Mesothelial cell of epicardium (in vitro differentiated cells): ENCODE measurements at places on chromosomes 5 and 9.
A peak's percentile ranks its signal among the peaks of the same experiment; 100 is the strongest.

DNA sequence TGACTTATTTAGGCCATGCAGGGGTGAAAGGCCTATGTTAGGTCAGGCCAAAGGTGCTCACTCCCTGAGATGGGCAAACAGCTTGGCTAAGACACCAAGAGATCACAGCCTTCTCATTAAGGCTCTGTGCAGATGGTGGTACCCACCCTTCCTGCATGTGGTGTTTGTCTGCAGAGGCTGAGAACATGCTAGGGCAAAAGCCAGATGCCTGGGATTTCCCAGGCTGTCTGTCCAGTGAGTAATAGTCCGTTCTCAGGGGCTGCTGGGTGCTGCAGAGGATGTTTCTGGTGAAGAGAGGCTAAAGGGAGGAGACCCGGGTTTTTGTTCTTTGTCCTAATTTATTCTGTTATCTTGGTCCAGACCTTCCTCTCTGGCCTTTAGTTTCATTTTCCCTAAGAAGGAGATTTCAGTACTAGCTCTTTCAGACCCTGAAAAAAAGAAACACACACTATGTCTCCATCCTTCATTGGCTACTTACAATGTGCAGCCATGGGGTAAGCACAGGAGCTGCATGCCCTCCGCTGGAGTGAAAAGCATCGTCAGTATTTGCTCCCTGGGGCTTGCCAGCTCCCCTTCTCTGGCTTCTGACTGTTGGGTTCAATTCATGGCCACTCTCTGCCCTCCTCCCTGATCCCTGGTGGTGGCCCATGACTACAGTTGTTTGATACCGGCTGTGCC lies 23.4 kb upstream of the GLRA1 start:
- DNase-seq, result no peak

- DNase-seq, result no peak
These were observed 79.6 kb upstream of the CDKN2B start for GRCh38 chr9:22088717-22089061.

DNA sequence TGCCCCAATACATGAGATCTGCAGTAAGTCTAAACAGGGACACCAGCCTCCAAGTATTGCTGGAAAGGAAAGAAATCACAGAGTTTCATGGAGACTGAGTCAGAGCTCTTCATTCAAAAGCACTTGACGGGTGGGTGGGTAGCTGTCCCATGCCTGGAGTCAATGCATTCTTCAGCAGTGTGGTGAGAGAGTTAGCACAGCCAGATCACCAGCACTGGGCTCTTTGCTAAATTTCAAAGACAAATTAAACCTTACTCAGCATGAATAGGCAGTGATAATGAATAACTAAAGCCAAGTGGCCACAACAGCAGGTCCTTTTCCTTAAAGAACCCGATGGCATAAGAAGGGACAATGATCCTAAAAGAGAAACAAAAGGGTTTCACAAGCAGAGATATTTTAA lies 192.4 kb downstream of the ACTL7B start:
- no peak for DNase-seq

GRCh38 chr9:97938081-97938644 lies at the start of gene HEMGN:
Gene HEMGN (minus strand): TSS chr9:97938172. CDS start chr9:97938136, 36 bp downstream.
- DNase-seq, result no peak

DNA sequence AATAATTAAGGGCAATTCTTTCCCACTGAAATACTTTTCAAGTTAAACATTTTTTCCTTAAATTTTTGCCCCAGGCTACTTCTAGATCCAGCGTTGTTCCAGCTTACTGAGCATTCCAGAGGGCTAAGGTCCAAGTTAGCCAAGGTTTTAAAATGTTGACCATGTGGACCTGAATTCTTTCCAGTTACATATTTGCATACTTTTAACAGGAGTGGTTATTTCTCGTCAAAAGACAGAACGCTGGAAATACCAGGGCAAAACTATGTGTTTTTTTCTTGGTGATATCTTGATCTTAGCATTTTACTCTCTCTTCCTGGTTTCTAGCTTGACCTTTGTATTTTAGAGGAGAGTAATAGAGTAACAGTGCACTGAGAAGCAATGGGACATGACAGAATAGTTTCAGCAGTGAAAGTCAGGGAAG lies 32.8 kb downstream of the TMC1 start:
- DNase-seq, result no peak

DNA sequence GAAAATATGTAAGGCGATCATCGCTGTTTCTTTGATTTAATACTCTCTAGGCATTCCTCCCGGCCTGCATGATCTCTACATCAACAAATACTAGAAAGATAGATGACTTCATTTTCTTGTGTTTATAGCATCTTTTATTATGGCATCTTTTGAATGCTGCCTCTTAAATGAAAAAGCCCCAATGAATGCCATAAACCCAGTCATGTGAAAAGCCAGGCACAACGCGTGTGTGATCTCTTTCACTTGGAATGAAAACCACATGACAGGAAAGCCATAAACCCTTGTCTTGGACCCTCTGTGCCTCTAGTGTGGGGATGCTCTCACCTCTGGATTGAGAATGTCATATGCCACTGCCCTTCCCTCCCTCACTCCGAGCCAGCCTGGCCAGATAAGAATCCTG lies 476.2 kb downstream of the SEMA5A start:
- no peak for DNase-seq

- no peak for DNase-seq
These were observed 24.3 kb downstream of the CD14 start for GRCh38 chr5:140608722-140609121.

DNA sequence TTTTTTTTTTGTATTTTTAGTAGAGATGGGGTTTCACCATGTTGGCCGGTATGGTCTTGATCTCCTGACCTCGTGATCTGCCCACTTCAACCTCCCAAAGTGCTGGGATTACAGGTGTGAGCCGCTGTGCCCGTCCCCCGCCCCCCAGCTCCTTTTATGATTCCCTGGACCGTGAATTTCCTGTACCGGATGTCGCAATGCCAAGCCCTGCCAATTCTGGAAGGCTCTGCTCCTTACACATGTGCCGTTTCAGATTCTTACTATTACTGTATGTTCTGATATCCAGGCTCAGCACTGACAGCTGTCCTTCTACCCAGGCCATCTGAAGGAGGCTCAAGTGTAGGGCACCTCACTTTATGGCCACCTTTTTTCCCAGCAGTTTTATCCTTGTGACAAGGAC lies 100.1 kb downstream of the PLCXD3 start:
- DNase-seq, result no peak

GRCh38 chr9:111037356-111037707 lies 938 bp downstream of the LPAR1 start:
- no peak for DNase-seq

- DNase-seq, result no peak
These were observed 41.2 kb downstream of the MOCS2 start for GRCh38 chr5:53068291-53068836.

DNA sequence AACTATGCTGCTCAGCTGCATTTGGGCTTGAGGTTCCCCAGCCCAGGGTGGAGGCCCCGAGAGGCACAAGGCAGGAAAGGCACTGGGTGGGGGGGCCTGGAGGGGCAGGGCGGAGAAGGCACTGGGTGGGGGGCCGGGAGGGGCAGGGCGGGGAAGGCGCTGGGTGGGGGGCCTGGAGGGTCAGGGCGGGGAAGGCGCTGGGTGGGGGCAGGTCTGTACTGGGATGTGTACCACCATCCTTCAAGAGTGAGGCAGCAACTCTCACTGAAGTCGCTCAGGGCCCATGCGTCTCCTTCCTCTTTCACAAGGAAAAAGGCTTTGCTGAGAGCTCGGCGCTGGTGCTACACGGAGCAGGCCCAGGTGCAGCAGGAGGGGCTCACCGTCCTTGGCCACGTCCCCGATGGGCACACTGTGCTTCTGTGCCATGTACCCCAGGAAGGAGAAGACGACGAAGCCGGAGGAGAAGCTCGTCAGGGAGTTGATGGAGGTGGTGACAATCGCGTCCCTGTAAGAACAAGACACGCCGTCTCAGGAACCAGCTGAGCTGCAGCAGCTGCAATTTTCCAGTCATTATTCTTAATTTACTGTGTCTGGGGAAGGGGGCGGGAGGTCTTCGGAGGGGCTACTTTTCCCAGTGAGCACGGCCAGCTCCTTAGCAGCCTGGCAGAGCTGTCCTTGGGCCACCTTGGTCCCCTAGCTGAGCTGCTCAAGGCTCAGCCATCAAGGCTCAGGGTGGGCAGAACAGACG lies 30.8 kb downstream of the SLC6A3 start:
- peak; percentile 52 for DNase-seq

- DNase-seq, result no peak
These were observed 269.1 kb downstream of the NR2F1-AS1 start for GRCh38 chr5:93311881-93312280.

DNA sequence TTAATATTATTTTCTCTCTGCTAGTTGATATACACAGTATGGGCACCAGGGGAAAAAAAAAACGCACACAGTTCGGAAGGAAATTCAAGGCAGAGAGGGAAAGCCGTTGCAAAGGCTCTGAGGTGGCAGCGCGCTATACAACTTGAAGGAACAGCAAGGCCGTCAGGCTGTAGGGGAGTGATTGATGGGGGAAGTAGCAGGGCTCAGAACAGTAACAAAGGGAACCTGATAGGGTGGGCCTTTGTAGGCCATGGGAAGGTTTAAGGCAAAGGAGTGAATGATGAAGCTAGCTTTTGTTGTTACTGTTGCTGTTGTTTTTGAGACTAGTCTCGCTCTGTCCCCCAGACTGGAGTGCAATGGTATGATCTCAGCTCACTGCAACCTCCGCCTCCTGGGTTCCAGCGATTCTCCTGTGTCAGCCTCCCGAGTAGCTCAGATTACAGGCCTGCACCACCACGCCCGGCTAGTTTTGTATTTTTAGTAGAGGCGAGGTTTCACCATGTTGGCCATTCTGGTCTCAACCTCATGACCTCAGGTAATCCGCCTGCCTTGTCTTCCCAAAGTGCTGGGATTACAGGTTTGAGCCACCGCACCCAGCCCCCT lies 27.0 kb downstream of the AQP7 start:
- no peak for DNase-seq

GRCh38 chr5:15585841-15586591 lies 86.0 kb downstream of the FBXL7 start:
- no peak for DNase-seq

GRCh38 chr5:140224658-140225057 lies 49.7 kb downstream of the CYSTM1 start:
- no peak for DNase-seq

DNA sequence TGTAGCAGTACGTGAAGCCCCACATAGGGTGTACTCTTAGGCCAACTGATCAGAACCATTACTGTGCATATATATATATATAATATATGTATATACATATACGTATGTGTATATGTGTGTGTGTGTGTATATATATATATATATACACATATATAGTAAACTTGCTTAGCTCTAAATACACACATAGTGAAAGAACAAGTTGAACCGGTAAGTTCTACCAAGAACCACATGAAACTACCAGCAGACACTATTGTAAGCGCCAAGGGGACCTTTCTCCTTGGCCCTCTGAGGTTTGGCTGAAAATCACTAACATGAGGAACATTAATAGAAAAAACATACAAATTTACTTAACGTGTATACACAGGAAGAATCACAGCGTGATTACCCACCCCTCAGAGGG lies 1.8 kb upstream of the TARS1 start:
- DNase-seq, result no peak

GRCh38 chr5:72252574-72253155 lies 67.4 kb downstream of the MRPS27 start:
- DNase-seq, result no peak

GRCh38 chr5:148376198-148376597 lies 7.6 kb upstream of the FBXO38 start:
- DNase-seq, result no peak

- no peak for DNase-seq
These were observed 33.5 kb upstream of the SPARC start for GRCh38 chr5:151720215-151720614.

DNA sequence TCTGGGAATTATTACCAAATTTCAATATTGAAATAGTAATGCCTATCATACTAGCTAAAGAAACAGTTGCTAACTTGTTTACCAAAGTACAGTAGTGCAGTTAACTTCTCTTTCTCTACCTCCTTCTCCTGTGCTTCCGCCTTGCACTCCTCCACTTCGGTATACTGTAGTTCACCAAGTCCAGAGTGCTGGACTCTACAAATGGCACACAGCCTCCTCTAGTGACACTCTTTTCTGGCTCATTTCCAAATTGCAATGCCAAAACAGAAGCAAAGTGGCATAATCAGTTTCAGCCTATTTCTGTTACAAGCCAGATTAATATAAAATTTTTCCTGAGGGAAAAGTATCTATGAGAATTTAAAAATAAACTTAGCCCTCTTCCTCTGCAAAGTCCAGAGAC lies 86.0 kb upstream of the RASGRF2 start:
- no peak for DNase-seq

GRCh38 chr9:131334629-131335367 lies 45.3 kb downstream of the PLPP7 start:
- DNase-seq, result no peak

DNA sequence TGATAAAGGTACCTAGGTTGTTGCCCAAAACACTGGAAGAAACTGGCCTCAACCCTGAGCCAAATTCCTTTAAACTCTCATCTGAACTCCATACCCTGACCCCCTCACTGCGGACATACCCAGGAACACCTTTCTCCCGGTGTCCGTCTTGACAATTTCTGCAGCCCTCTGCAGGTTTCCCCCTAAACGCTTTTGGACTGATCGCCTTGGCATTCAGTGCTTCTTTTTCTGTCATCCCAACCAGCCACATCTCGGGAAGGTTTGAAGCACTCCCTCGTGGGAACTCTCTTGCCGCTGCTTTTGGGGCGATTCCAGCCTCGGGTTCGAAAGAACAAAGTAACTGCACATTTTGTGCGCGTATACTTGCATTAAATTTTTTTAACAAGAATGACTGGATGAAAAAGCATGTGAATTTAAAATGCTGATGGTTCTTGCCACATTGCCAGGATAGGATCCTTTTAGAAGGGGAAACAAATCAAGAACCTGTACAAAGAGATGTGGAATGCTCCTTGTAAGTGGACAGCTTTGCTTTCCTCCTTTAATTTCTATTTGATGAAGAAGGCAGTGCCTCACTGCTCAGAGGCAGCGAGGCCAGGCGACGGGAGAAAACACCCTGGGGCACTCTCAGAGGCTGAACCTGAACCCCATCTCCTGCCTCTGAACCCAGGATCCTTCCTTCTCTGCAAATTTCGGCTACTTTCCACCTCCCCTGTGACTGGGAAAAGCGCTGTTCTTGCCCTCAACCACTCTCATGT lies 615 bp downstream of the PSMD5 start:
- DNase-seq, result no peak

GRCh38 chr5:203246-203930 lies 12.1 kb downstream of the LRRC14B start:
- DNase-seq, result no peak

GRCh38 chr5:90020575-90021538 lies 388.7 kb downstream of the CETN3 start:
- DNase-seq, result no peak

DNA sequence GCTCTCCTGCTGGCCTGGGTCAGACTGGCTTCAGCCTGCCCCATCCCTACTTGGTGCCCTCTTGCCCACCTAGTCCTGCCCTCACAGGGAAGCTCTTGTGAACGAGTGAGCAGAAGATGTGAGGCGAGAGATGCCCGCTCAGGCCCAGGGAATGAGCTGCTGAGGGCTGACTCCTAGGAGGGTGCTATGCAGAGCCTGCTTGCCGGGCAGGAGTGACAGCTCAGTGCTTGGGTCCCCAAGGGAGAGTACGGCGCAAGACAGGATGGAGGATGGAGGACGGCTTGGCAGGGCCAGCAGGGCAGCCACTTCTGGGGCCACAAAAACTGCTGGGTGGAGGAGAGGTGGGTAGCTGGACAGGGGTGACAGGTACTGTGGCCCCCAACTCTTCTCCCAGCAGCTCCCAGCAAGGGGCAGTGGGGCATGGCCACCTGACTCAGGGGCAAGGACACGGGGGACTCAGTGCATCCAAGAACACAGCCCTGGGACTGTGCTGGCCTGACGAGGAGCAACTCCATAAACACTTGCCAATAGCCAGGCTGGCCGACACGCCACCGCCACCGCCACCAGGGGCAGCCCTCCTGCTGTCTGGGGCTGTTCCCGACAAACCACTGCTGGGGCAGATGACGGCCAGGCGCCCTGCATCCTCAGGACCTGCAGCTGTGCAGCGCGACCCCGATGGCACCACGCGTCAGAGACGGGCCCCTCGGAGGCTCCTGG lies 55.6 kb upstream of the UBAC1 start:
- DNase-seq, result no peak
